ENCODE measurements at places on chromosomes 1 and 21.

DNA sequence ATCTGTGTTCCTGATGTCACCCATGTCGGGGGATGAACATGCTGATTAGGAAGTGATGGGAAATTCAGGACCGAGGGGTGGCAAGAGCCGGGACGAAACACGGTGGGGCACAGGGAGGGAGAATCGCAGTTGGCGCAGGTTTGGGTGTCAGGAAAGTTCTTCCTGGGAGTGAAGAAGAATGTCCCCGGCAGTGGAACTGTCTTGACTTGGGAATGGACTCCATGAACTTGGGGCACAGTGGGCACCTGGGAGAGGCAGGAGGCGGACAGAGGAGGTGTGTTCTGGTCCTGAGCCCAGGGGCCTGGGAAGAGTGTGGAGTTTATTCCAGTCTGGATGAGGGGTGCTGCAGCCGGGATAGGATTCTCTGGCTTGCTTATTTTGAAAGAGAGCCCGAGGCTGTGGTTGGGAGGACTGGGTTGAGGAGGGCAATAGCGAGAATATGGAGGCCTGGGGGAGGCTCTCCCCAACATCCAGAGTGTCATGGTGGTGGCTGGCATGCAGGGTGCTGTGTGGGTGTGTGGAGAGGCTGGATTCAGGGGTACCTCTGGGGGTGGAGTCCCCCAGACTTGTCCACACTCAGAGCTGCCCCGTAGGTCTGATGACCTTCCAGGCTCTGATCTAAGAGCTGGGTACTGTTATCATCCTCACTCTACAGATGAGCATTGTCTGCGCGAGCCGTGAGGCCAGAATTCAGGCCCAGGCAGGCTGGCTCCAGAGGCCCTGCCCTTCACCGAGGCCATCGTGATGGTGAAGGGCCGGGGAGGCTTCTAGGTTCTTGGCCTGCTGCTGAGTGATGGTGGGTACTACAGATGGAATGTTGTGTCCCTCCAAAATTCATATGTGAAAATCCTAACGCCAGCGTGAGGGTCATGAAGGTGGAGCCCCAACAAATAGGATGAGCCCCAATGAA lies 274.5 kb upstream of the C1orf174 start:
- no peak for DNase-seq

GRCh38 chr1:241228339-241228738 lies 128.7 kb downstream of the RGS7 start:
- DNase-seq, result no peak

DNA sequence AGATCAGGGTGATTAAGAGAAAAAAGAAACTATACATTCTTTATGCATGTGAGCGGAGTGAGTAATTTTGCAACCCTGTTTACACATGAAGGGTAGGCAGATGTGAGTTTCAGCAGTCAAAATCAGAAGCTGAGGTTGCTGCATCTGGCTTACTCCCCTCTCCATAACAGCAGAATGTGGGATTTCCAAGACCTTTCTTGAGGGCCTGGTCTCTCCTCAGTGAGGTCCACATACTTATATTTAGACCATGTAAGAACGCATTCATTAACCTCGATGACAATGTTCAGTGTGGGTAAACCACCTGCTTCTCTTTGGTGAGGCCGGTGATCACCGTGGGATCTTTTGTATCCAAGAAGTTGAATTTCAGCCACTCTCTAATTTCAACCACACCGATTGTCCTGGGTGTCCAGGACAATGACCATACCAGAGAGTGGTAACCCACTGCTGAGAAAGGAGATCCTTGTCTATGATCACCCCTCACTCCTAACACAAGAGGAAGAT lies 18.7 kb upstream of the RAP1A start:
- DNase-seq, result no peak

- no peak for DNase-seq
Observed at GRCh38 chr21:38688068-38688467, 117.7 kb upstream of the ETS2 start.

GRCh38 chr1:223102797-223103533 lies 40.1 kb downstream of the TLR5 start:
- peak; percentile 34 for DNase-seq

GRCh38 chr1:245577191-245578157 lies 422.7 kb downstream of the KIF26B start:
- no peak for DNase-seq

- DNase-seq, result no peak
Observed at GRCh38 chr1:40746344-40747090, 37.1 kb upstream of the KCNQ4 start.

DNA sequence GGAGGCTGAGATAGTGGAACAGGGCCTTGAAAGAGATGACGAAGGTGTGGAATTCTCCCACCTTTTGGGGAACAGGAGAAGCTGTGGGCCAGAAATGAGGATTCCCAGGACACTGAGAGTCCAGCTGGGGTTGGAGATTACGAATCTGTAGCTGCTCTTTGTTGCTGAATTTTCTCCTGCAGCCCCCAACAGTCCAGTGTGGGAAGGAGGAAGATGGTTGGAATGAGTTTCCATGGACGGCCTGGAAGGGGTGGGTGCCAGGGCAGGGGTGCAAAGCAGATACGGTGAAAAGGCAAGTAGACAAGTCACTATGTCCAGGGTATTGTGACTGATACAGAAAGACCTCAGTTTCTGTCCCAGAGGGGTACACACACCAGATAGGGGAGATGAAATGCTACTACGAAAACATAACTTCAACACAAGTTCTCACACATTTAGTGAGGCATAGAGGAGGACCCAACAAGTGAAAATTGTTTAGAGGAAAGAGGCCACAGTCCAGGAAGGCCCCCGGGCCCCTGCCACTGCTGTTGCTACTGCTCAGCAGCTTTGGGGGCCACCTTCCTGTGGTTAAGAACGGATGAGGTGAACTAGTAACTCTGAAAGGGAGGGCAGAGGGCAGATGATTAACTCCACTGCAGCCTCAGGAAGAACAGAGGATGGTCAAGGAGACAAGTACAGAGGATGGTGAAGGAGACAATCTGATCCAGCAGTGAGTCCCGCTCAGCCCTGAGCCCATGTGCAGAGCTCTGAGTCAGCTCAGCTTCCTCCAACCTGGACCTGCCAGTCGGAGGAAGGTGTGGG lies 7.3 kb downstream of the CD244 start:
- no peak for DNase-seq

GRCh38 chr1:94325377-94326302 lies 88.3 kb upstream of the ARHGAP29 start:
- DNase-seq, result peak; percentile 100

GRCh38 chr1:230319014-230319747 lies 107.0 kb downstream of the PGBD5 start:
- no peak for DNase-seq

- no peak for DNase-seq
Observed at GRCh38 chr1:94274561-94274960, 37.2 kb upstream of the ARHGAP29 start.

GRCh38 chr1:63317817-63318152 lies 4.6 kb upstream of the FOXD3 start:
- DNase-seq, result peak; percentile 6

- DNase-seq, result no peak
Observed at GRCh38 chr1:214753236-214753852, 150.3 kb downstream of the CENPF start.

- no peak for DNase-seq
Observed at GRCh38 chr1:221302357-221302756, 423.1 kb downstream of the HLX start.

DNA sequence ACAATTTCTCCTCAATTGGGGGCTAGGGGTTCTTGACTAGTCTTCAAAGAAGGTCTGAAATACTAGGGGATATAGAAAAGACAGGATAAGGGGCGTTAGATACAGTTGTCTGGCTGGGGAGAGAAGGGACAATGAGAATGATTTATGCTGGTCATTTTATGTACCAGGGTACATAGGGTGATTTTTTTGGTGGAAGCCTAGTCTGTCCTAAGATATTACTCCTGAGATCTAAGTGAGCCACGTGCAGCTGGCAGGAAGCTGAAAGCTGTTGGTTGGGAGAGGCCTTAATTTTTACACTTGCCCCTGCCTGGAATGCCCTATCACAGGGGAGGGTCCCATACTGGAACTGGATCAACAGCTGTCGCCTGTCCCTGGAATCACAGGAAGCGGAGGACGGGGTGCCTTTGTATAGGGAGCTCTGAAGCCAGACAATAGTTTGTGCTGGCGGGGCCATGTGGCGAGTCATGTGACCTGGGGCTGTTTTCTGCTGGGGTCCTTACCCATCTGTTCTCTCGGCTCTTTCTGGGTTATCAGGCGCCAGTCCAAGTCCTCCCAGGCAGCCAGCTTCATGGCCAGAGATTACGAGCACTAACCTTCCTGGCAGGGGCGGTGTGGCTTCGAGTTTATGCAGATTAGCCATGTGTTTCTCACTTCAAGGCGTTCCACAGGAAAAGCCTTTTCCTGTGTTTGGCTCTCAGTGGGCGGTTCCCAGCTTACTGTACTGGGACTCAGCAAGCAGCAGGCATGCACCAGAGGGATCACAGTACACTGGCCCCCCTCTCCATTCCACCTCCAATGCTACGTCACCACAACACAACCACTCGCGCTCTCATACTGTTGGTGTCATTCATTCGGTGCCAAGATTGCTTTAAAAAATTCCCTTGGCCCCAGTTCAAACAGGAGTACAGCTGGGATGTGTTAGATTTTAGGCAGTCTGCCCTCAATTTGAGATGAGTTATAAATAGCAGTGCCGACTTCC lies 27.5 kb downstream of the ARID1A start:
- DNase-seq, result peak; percentile 99

- peak; percentile 53 for DNase-seq
Observed at GRCh38 chr21:31713973-31714740, 17.8 kb downstream of the SCAF4 start.

GRCh38 chr1:1876335-1876930 lies 14.5 kb downstream of the GNB1 start:
- no peak for DNase-seq

GRCh38 chr1:228017356-228018124 lies 10.7 kb downstream of the WNT3A start:
- DNase-seq, result no peak

- no peak for DNase-seq
Observed at GRCh38 chr1:21117597-21118001, 59.1 kb downstream of the EIF4G3 start.

- DNase-seq, result no peak
Observed at GRCh38 chr1:39779821-39780220, 8.7 kb upstream of the OXCT2 start.

DNA sequence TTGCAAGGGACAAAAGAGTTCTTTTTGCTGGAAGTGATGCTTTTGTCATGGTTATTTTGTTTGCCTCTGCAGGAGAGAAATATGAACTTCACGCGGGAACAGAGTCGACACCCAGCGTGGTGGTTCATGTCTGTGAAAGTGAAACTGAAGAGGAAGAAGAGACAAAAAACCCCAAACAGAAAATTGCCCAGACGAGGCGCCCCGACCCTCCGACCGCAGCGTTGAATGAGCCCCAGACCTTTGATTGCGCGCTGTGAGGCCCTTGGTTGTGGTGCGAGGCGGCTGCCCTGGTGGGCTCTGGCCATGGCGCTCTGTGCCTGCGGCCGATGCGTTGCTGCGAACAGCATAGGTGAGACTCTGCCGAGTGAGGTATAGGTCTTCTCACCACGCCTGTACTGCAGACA lies 20.9 kb upstream of the NCMAP start:
- no peak for DNase-seq

- DNase-seq, result peak; percentile 58
Observed at GRCh38 chr1:5982868-5983267, 9.4 kb downstream of the NPHP4 start.

DNA sequence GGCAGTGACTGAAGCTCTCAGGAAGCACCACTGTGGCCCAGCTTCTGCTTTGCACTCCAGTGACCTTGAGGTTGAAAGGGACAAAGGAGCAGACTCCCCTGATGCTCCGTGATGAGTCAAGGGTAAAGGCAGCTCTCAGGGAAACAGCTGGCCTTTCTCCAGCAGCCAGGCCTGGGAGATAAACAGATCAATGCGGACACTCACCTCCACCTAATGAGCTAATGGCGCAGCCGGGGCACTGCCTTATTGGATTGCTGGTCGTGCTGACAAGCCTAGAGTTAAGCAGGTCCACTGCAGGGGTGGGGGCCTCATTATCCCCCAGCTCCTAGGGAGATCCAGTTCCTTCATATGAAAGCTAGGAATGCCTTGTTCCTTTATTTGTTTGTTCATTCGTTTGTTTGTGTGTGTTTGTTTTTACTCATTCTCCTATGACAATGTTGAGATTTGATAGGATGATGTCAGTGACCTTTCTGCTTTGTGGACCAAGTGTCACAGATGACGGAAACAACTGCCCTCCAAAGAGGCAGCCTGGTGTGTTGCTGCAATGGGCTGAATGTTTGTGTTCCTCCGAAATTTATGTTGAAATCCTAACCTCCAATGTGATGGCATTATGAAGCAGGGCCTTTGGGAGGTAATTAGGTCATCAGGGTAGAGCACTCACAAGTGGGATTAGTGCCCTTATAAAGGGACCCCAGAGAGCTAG lies 141.4 kb upstream of the BEND5 start:
- no peak for DNase-seq

- DNase-seq, result peak; percentile 62
Observed at GRCh38 chr1:153610334-153610733, 2.6 kb downstream of the S100A16 start.

GRCh38 chr1:156102633-156103511 lies 11.6 kb upstream of the LMNA start:
- peak; percentile 70 for DNase-seq

- no peak for DNase-seq
Observed at GRCh38 chr1:236550961-236551851, 27.4 kb downstream of the LGALS8 start.

GRCh38 chr1:172826096-172826741 lies 167.3 kb downstream of the FASLG start:
- peak; percentile 87 for DNase-seq

DNA sequence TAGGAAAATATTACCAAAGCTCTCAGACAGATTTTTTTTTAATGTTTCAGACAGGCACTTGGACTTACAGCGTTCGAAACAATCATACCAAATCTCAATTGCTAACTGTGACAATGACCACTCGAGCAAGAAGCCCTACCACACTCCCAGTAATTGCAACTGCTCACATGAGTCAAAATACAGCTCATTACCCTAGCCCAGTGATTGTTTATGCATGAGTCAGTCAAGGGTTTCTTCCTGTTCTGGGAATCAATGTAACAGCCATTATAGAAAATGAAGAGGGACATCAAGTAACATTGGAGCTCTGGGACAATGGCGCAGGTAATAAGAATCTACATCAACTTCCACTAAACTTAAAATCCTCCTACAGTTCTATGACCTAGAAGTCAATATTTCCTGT lies 56.1 kb upstream of the SH3GLB1 start:
- DNase-seq, result peak; percentile 76

DNA sequence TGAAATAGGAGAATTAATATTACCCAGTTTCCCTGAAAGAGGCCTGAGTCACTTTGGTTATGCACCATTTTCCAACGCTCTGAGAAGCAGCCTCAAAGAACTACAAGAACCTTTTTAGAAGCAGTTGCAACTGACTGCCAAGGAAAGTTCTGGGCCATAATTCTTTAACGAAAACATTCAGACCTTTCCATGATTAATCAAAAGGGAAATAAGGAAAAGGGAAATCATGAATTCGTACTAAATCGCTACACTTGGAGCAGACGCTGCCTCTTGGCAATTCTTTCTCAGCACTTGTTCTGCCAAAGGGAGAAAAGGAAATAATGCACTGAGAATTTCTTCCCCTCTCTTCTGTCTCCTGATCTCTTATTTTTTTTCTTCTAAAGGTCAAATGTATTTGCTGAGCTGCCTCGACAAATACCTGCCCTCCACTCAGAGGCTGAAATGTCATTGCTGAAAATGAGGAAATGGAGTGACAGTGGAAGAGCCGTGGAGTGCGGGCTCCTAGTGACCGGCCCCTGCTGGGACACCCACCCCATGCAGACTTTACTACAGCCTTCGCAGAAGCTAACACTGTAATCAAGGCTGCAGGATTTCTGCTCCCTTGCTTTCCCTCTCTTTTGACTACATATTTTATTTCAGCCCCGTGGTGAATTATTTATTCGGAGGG lies 67.9 kb upstream of the GALNT2 start:
- DNase-seq, result peak; percentile 10

All from fibroblast of lung (primary cell).